GM12892 (cell line): ENCODE measurements at places on chromosomes 3 and 15.

DNA sequence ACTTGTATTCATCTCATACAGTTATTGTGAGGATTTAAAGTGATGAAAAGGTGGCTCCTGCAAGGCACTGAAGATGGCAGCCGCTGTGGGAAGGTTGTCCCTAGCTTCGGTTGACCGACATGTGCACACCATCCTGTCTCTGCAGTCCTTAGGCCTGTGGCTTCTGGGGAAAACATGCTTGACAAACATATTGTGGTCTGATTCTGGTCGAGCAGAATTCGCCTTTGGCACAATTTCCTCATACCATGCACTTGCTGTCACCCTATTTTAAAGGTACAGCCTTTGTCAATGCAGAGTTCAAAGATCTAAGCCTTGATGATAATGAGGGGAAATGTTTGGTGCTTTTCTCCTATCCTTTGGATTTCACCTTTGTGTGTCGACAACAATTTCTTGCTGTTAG is 50.9 kb downstream of the PRICKLE2 start:
- no peak for DNase-seq

- peak; percentile 81 for DNase-seq
Measured at GRCh38 chr3:52253314-52254304, 8.1 kb downstream of the PPM1M start.

DNA sequence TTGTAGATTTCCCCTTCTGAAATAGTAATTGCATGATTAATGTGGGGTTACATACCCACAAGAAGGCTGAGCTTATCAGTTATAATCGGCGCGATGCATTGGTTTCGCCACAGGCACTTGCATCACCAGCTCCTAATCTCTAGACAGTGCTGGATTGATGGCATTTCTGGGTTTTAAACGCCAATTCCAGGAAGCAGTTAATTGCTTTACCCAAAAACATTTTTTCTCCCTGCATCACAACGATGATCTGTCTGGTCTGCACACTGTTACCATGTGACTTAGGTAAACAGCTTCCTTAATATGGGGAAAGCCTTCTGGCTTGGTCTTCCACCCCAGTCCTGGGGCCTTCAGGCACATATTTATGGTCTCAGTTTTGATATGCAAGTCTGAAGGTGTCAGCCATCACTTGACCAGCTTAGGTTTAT is 70.0 kb upstream of the HEG1 start:
- DNase-seq, result no peak

GRCh38 chr3:142993958-142994442 is 7.4 kb upstream of the U2SURP start:
- DNase-seq, result peak; percentile 29

DNA sequence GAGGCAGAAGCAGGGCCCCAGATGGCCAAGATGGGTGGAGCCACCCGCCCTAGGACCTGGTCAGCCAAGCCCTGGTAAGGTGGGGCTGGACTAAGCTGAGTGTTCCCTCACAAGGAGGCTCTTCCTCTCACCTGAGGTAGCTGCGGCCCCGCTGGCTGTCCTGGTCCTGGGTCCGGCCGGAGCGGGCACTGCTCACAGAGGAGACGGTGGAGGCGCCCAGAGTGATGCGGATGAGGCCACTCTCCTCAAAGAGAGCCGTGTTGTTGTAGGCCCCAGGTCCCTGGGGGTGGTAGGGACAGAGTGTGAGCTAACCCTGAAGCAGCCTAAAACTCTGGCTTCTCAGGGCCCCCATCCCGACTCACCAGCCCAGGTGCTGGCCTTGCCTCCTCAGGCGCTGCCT is 7.3 kb upstream of the SLC26A6 start:
- DNase-seq, result no peak

DNA sequence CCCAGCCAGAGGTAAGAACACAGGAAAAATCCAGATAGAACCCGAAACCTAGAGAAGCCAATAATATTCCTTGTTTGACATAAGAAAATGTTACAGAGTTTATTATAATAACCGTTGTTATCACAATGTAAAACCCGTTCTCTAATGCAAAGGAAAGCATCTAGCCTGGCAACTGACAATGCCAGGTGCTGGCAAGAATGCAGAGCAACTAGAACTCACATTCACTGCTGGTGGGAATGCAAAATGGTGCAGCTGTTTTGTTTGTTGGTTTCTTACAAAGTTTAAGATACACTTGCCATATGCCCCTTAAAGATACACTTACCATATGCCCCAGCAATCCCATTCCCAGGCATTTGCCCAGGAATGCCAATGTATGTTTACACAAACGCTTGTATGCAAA is 23.4 kb downstream of the VPS39 start:
- DNase-seq, result no peak

GRCh38 chr15:67224889-67225288 is 29.6 kb downstream of the AAGAB start:
- DNase-seq, result no peak

DNA sequence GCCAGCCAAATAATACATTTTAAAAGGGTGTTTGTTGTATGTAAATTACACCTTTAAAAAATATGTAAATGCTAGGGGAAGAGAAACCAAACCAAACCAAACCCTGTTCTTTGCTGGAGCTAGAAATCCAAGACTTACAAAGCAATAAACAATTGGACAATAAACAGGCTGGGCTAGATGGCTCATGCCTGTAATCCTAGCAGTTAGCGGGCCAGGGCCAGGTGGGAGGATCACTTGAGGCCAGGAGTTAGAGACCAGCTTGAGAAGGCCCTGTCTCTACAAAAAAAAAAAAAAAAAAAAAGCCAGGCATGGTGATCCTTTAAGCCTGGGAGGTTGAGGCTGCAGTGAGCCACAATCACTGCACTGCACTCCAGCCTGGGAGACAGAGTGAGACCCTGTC is 12.5 kb downstream of the STOML1 start:
- DNase-seq, result no peak

GRCh38 chr3:52061121-52061910 is 4.9 kb upstream of the DUSP7 start:
- no peak for DNase-seq

- DNase-seq, result peak; percentile 76
Measured at GRCh38 chr3:50345586-50346234, at the start of gene ZMYND10. ZMYND10 (minus strand) TSS chr3:50345732; CDS start chr3:50345579, 153 bp downstream.

- no peak for DNase-seq
Measured at GRCh38 chr3:57652203-57652602, 40.7 kb downstream of the DENND6A start.

DNA sequence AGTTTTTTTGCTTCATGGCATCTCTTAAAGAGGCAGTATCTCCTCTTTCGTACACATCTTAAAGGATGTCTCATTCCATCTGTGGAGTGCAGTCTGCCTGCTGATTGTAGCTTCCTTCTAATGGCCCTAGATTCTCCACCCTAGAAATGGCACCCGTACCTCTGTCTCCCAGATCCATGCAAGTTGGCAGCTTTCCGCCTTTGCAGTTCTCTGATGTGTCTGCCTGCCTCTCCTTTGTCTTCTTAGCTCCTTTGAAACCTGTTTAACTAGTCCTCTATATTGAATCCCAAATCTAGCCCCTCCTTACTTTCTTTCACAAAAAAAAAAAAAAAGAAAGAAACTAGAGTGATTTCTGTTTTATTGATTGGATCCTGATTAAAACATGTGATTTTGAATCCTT is 1025.0 kb downstream of the ZPLD1 start:
- DNase-seq, result no peak

DNA sequence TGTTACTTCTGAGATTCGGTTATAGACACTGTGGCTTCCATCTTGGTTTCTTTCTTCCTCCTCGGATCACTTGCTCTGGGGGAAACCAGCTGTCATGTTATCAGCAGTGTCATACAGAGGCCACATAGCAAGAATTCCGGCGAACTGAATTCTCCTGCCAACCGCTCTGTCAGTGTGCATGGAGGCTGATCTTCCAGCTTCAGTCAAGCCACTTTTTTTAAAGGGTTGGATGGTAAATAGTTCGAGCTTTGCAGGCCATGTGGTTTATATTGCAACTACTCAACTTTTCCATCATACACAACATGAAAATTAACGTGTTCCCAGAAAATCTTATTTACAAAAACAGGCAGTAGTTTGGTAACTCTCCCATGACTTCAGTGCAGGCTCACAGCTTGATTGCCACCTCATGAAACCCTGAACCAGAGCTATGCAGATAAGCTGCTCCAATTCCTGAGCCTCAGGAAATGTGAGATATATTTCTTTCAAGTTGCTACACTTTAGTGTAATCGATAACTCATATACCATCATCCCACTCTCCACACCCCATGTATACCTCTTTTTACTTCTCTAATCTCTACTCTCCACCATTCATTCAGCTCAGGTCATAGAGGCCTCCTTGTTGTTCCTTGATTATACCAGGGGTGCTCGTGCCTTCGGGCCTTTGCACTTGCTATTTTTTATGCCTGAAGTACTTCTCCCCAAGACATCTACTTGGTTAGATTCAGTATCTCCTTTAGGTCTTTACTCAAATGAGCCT is 7.2 kb downstream of the RPL22L1 start:
- DNase-seq, result no peak

DNA sequence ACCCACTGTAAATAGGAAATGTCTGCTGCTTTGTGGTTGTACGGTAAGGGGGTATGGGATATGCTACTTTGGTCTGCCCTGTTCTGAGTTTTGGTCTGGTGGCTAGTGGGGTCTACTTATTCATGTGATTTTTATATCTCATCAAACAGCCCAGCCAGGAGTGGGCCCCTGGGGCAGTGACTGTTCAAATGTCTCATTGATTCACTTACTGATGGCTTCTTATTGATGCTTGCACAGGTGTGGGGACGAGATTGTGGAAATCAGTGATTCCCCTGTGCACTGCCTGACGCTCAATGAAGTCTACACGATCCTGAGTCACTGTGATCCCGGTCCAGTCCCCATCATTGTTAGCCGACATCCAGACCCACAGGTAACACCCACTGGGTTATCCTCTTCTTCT is 38.5 kb downstream of the STARD5 start:
- no peak for DNase-seq

- no peak for DNase-seq
Measured at GRCh38 chr15:99141943-99142342, 37.1 kb downstream of the SYNM start.

DNA sequence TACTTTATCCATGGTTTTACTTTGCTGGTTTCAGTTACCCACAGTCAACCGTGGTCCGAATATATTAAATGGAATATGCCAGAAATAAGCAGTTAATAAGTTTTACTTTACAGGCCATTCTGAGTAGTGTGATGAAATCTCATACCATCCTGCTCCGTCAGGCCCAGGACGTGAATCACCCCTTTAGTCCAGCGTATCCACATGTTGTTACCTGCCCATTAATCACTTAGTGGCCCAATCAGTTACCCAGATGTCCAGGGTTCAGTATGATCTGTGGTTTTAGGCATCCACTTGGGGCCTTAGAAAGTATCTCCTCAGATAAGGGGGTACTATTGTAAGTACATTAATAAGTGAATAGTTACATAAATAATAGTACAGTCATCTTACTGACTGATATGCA is 88.0 kb downstream of the TTBK2 start:
- DNase-seq, result no peak

GRCh38 chr3:151319628-151320027 is 3.0 kb upstream of the GPR87 start:
- DNase-seq, result no peak

- no peak for DNase-seq
Measured at GRCh38 chr15:45849136-45849535, 214.3 kb downstream of the SQOR start.

DNA sequence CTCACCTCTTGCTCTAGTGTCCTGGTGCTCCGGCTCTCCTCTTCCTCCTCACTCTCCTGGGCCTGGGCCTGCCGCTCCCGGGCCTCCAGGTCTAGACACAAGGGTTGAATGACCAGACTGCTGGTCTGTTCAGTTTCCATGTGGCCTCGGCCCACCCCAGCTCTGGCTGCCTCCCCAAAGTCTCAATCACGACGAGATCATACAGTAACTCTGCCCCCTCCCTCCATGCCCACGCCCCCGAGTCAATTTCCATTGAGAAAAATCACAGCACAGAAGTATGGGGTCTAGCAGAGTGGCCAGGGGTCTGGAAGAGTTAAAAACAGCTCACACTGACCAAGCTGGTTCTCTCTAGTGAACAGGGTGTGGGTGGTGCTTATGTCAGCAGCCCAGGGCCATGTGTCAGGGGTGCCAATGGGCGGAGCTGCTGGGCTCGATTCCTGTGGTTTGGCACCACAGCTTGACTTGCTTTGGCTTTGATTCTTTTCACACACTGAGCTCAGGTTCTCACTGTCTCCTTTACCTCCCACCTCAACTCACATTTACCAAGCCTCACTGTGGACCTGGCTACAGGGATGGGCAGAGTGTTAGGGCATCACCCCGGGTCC is 6.9 kb downstream of the C15orf62 start:
- no peak for DNase-seq

DNA sequence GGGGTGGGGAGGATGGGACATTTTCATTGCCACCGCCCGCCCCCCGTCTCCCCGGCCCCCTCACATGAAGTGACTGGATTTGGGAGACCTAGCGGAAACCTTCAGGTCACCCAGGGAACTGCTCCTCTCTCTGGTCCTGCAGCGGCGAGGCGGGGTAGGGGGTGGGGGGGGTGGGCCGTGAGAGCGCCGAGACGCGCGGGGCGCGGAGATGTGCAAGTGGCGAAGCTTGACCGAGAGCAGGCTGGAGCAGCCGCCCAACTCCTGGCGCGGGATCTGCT is 712 bp upstream of the MME start:
- no peak for DNase-seq
